ENCODE measurements at places on chromosomes 11 and 22.

DNA sequence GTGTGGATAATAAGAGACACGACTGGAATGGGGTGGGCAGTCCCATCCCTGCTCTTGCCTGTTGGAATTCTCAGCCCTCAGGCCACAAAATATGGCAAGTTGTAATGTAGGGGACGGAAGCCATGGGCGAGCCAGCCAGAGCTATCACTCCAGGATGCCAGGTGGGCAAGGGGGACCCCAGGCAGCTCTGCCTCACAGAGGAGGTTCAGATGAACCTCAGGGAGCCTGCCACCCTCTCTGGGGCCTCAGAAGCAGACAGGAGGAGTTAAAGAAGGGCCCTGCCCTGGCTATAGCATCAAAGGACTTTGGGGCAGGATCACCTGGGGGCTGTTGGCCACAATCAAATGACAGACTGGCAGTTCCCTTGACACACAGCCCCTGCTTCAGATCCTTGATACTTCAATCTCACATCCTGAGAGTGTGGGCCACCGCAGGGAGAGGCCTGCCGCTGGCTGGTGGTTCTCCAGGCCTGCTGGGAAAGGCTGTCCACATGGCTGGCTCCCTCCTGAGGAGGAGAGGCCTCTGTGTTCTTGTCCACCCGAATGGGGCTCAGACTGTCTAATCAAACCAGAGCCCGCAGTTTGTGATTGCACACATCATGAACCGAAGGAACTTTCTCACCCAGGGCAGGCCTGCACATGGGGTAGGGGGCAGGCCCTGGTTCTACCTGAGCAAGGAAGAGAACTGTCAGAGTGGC lies 31.4 kb downstream of the IGLL1 start:
- DNase-seq: no peak

DNA sequence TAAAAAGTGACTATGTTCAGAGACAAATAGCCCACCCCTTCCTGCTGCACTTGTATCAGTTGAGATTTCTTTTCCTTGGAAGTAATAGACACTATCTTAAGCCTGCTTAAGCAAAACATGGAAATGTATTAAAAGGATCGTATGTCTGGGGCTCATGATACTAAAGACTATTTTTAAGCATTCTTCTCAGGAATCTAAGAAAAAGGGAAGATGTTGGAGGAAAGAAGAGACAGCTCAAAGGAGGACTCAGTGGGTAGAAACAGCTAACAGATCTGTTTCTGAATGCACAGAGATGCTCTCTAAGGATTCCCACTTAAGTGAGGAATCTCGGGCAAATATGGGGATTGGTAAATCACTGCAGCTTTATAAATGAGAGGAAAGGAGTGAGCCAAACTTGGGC lies 62.5 kb downstream of the FAM76B start:
- no peak for DNase-seq

DNA sequence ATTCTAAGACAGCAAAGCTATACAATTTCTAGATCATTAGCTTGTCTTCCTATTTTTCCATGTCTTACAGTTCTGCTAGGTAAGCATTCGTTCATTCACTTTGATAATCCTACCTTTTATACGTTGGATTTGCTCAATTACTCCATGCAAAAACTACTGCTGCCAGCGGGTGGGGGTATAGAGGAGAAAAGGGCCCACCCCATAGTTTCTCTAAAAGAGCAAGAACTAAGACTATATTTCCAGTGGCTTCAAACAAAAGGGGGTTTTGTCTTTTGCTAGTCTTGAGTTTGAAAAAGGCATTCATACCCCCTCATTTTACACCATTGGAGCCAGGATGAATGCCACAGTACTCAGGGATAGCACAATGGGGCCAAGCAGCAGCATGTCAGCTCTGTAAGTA lies 155.7 kb downstream of the WT1 start:
- DNase-seq: no peak

DNA sequence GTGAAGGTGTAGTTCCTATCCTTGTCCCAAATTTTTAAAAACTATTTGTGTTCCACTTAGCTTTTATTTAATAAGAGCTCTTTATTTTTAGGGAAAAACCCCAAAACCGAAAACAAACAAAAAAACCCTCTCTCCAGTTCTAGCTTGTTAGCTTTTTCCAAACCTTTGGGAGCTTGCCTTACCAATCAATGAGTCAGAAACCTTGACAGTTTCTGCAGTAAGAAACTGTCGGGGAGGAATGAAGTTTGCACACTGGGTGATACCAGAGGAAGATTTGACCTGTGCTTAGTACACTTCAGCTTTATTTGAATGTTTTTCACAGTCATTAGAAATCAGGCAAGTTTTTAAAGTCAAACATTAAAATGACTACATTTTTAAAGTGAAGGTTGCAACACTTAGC lies 105.0 kb downstream of the FAT3 start:
- no peak for DNase-seq

GRCh38 chr11:1619449-1619848 lies 2.5 kb downstream of the KRTAP5-4 start:
- no peak for DNase-seq

DNA sequence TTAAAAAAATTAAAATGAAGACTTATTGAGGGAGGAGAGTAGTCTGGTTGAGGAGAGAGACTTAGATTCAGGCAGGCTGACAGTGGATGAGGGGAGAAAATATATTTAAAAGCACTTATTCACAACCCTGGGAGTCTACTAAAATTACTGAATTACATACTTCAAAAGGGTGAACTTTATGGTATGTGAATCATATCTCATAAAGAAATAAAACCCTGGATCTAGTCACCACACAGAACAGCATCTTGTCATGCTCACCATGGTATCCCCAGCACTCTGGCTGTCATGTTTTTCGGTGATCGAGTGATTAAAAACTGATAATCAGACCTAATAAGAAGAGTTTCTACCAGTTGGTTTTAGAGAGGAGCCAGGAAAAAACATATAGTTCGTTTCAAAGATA lies 11.0 kb downstream of the TEAD1 start:
- DNase-seq: no peak

GRCh38 chr11:64880240-64881001 lies 2.0 kb upstream of the EHD1 start:
- no peak for DNase-seq

GRCh38 chr11:62458212-62459002 lies 39.6 kb downstream of the SCGB1A1 start:
- no peak for DNase-seq

DNA sequence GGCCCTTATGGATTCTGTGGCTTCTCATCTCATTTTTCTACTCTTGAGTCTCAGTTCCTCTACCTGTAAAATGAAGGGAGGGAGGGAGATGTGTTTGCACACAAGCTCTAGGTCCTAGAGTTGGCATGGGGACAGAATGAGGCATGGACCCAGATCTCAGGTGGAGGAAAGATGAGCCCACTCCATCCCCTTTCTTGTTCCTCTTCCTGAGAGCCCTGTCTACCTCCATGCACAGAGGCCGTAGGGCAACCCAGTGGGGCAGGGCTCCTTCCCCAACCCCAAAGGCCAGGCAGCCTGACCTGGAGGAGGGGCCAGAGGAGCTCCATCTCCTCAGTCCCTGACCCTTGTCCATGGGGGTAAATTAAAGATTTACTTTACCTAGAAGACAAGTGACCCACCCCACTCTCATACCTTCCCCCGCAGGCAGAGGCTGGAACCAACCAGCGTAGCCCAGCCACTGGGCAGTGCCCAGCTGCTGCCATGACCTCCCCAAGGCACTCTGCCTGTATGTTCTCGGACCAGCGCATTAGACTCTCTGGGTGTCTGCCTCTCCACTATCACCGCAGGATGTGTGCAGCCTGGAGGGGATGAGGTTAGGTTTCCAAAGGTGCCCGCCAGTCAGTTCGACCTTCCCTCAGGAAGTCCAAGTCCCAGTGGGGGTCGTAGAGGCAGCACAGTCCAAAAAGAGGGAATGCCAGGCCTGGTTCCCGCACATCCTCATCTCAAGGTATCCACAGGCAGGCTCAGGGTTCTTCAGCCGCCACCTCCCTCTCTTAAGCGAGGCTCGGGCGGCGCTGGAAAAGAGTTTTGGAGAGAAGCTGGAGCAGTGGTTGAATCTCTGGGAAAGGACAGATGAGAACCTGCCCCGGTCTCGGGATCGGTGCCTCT lies 3.0 kb downstream of the SMTN start:
- DNase-seq: no peak
